Dermis blood vessel endothelial cell (primary cell): ENCODE measurements at places on chromosomes 13 and 19. TPM values are rescaled to one million over a fixed set of nuclear protein-coding genes. Genes with fewer than 3 reads are reported as not detected.

LGALS7 gene
- not detected in 2 replicates for total RNA-seq

DNA sequence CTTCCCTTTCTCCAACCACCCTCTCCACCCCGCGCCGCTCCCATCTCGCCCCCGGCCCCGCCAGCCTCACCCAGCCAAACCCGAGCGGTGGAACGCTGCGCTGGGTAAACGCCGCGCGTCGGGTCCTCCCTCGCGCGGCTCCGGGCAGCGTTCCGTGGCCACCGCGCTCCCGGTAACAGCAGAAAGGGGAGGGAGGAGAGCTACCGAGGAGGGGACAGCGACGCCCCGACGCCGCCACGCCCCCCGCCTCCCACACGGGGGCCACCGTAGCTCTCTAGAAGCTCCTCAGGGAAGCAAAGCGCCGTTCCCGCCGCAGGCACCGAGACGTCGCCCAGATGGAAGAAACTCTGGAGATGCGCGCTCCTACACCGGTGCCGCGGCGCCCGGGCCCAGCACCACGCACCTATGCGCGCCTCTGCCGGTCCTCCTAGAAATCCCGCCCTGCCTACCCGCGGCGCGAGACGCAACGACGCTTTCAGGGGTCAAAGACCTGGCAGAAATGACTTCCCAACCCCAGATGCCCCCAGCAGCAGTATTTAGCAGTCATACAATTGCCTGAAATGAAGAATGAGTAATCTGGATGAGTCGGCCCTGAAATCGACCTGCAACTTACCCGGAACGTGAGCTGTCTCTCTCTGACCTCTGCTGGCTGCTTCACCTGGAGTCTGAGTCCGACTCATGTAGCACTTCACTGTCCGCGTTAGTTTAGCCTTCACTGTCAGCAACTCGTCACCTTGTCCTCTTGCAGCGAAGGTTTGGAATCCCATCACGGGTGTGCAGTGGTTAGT lies at the start of gene RUBCNL:
Gene RUBCNL, minus strand, starts transcription at position 189 of the 788 bp plus-strand sequence. CDS start 14,777 bp downstream, outside the sequence.
- DNase-seq, result no peak

GRCh38 chr13:113168211-113168610 lies 9.8 kb downstream of the PROZ start:
- DNase-seq, result no peak

STOML3 gene
- total RNA-seq, result not detected in 2 replicates
